Aorta (tissue), 5 donors: ENCODE measurements at places on chromosomes 1 and 21. TPM values are rescaled to one million over a fixed set of nuclear protein-coding genes. Genes with fewer than 3 reads are reported as not detected.

GRCh38 chr1:20476265-20477038, 9.6 kb downstream of the CAMK2N1 start:
- DNase-seq, result no peak

DNA sequence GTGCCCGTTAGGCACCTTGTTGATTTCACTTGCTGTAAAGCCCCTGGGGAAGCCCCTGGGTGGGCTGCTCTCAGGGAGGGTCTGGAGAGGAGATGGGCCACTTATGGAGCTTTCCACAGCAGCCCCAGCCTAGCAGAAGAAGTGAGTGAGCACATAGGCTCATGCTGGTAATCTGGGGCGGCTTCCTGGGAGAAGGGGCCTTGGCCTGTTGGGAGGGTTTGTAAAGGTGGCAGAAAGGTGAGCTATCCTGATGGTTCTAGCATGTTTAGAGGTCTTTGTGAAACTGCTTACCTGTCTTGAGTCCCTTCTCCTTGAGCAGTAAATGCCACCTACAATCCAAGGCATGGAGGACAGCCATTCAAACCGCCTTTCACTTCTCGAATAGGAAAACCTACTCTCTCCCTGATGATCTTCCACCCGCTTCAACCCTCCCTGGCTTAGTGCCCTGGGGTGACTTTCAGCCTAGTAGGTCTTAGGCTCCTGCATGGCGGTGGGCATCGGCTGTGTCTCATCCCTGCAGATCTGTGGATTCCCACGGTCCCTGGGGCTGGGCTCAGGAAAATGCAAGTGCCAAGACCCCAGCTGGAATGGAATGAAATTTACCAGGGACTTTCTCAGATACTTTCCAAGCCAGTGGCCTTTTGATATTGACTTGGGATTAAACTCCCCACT, 87.6 kb upstream of the SELENON start:
- peak; percentile 33 for DNase-seq

GRCh38 chr1:21815724-21816321, 3.8 kb downstream of the LDLRAD2 start:
- DNase-seq, result no peak

DNA sequence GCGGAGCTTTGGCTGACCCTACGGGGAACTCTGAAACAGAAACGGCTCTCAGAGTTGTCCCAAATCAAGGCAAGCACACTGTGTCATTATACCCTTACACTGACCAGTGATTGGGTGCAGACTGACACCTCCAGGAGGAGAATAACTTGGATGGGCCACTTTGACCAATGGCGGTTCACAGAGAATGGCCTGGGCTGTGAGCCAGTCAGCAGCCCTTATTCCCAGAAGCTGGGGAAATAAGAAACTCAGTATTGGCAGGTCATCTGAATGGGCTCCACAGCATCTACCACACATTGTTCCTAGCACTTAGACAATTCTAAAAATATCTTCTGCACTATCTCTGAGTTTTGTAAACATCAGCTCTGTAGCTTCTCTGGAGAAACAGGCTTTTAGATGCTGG, 265.2 kb downstream of the ADGRL2 start:
- DNase-seq, result no peak

DNA sequence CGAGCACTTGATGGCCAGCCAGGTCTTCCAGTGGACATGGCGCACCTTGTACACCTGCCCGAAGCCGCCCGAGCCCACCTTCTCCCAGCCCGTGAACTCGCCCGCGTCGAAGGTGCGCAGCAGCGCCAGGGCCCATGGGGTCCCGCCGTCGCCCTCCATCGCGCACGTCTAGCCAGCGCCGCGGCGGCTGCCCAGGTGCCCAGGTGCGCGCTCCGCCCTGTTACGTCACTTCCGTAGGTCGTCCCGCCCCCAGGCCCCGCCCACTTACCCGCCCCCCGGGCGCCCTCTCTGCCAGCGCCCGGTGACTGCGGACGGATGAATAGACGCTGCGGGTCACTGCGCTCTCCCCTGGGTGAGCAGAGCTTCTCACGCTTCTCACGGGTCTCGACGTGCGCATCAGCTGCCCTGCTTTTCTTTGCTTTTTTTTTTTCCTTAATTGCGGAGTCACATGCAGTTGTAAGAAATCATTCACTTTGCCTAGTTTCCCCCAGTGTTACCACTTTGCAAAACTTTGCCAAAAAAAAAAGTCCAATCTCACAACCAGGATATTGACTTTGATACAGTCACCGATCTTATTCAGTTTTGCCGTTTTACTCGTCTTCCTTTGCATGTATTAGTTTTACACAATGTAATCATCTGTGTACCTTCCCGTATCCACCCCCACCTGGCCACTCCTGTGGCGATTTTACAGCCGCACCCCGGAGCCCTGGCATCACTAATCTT, at the start of gene RIPK4:
RIPK4 (minus strand) TSS at position 170 of the 723 bp plus-strand sequence; CDS start at position 159, 11 bp downstream.
- peak; percentile 85 for DNase-seq

GRCh38 chr21:41610042-41610839, 102.3 kb upstream of the TMPRSS2 start:
- peak; percentile 80 for DNase-seq

DNA sequence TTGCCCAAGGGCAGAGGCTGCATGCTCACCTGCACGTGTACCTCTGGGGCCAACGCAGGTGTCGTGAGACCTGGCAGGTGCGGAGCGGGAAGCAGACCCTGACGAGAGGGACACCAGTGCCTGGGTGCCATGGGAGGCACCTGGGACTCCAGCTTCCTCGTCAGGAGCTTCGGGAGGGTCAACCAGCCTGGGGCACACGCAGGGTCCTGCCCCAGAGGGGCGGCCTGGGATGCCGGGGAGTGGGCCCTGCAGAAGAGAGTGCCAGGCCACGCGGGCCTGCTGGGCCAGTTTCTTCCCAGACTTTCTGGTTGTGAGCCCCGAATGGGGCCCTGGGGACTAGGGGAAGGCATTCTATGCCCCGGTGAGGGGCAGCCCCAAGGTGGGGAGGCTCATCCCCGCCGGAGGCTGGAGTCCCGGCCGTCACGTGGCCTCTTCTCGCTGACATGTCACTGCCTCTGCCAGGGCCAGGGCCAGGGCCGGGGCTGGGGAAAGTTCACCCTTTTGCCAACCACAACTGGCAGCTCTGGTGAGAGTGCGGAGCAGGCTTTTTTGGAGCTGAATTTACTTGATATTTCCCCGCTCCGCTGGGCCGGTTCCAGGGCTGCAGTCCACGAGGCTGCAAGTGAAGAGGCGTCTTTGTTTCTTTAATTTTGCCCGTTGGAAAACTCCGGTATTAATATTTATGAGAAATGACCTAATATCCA, 38.5 kb upstream of the ACTRT2 start:
- DNase-seq, result peak; percentile 86

- no peak for DNase-seq
Measured at GRCh38 chr21:17436626-17437111, 76.2 kb upstream of the CXADR start.

- DNase-seq, result no peak
Measured at GRCh38 chr1:17184822-17185484, 20.0 kb upstream of the PADI1 start.

DNA sequence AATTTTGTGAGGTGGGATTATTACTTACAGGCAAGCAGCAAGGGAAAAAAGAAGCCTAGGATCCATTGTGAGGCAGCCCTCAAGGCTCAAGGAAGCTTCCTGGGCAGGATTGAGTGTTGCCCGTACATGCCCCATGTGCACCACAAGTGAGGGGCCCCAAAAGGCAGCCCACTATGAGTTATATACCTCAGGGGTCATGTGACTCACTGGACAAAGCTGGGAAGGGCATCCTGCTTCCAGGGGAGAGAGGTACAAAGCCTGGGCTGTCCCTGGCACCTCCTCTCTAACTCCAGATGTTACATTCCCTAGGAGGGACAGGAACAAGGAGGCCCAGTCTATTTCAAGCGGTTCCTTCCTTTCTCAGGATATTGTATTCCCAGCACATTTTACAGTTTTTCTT, 34.0 kb upstream of the CD1D start:
- no peak for DNase-seq

DNA sequence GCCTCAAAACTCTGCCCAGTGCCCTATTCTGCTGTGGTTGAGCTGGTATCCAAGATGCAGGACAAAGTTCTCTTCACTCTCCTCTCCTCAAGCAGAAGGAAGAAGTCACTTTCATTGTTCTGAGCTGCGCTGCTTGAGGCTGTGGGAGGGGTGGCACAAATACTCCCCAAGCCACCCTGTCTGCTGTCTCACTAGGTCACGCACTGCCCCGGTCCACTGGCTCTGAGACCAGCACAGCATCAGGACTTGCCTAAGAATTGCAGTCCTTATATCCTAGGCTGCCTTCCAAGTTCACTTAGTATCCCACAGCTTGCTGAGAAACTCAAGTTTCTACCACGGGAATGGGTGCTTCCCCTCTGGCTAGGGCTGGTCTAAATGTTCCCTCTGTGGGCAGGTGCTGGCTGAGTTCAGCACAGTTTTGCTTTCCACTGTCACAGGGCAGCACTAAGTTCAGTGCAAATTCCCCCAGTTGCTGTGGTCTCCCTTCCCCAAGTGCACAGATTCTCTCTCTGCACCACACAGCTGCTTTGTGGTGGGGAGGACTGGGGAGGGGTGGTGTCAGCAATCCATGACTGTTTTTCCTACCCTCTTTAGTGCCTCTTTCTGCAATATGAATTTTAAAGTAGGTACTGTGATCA, 32.4 kb downstream of the SLC9C2 start:
- DNase-seq, result no peak

- DNase-seq, result no peak
Measured at GRCh38 chr1:171298696-171299095, 15.3 kb upstream of the FMO4 start.

- DNase-seq, result peak; percentile 64
Measured at GRCh38 chr21:37562920-37563640, 196.5 kb downstream of the DYRK1A start.

DNA sequence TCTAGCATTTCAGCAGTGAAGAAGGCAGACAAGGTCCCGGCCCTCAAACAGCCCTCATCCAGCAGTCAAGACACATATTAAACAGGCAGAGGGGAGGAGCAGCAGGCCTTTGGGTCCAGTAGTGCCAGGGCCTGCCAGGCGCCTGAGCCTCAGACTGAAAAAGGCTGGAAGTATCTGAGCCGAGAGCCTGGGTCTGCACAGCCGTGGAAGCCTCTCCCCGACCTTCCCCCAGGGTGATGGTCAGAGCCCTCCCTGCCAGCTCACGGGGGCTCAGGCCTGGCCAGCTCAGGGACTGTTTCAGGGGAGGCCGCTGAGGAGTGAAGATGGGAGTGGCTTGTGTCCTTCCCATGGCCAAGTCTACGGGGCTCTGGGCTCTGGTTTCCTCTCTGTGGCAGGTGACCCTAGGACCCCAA, 565.2 kb downstream of the PTPRU start:
- no peak for DNase-seq

DNA sequence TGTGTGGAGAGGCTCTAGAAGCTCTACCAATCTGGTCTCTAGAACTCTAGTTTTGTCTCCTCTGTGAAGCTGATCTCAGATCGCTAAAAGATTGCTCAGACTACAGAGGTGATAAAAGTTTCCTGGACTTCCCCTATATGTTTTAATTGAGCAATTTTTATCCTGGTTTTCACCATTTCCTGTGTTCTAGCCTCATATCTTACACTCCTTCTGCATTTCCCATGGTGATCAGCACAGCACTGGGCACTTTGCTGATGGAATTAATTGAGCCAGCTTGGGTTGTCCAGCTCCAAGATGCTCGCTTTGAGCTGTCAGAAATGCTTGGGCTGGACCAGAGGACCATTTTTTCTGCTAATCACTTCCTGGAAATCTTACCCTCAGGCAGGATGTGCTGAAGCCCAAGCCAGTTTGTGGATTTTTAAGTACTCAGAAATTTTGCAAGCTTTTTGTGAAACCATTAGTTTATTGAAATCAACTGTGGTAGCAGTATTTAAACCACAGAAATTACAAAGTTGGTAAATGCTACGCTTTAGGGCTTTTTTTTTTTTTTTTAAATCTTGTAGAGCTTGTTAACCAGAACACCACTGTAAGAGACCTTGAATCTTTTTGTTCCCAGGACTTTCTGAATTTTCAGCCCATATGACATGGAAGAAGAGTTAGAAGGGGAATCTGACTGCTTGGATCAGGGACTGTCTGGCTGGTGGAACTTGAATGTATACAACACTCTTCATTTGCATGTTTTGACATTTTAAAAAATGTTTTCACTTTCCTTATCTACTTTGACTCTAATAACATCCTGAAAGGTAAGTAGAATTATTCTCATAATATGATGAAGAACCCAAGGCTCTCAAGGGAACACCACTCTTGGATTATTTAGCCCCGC, 28.4 kb downstream of the CD48 start:
- no peak for DNase-seq

GRCh38 chr1:2311184-2312032, 79.9 kb downstream of the MORN1 start:
- DNase-seq, result peak; percentile 92

DNA sequence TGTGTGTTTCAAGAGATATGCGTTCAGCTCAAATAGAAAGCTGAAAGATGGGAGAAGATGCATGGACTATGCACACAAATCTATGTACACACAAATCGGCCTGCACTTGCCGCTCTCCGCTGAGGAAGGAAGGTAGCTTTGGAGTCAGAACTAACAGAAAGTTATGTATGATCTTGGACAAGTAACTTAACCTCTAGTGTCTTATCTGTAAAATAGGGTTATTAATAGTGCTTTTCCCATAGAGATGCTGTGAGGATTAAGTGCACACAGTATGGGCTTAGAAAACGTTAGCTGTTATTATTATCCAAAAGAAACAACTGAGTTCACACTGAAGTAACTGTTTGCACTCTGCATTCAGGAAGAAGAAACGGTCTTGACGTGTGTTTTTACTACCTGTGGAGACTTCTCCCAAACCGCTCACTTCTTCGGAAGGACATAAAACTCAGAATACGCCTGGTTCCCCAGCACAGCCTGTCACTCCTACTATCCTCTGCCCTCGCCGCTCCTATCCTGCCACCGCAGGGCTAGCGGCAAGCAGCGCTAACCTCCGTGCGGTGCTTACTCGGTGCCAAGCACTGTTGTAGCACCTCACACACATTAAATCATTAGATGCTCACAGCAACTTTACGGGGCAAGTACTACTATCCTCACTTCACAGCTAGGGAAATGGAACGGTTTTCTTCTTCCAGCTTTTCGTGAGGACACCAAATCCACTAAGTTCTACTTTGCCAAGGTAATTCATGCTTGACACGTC, 1.3 kb downstream of the TGFBR3 start:
- no peak for DNase-seq

GRCh38 chr1:33501309-33501708, 28.9 kb downstream of the ZSCAN20 start:
- no peak for DNase-seq

- no peak for DNase-seq
Measured at GRCh38 chr1:221712198-221712684, 29.6 kb downstream of the DUSP10 start.

SYCP1 gene
- not detected for total RNA-seq

S100A2 gene
- 1.8 TPM for total RNA-seq

KPRP gene
- not detected for total RNA-seq

RGS18 gene
- 5.4 TPM for total RNA-seq

HPCAL4 gene
- not detected for total RNA-seq
